ENCODE measurements at places on chromosomes 16 and 17.

DNA sequence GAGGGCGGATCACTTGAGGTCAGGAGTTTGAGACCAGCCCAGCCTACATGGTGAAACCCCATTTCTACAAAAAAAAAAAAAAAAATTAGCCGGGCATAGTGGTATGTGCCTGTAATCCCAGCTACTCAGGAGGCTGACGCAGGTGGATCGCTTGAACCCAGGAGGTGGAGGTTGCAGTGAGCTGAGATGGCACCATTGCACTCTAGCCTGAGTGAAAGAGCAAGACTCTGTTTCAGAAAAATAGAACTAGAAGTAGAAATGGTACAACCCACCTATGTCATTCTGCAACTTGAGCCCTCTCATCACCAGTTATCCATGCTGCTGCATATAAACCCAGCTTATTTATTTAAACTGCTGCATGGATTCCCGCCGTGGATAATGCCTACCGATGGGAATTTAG is 1.6 kb downstream of the SCNN1B start:
- no peak for DNase-seq

- DNase-seq: no peak
Observed at GRCh38 chr17:55320594-55321426, 56.0 kb downstream of the HLF start.

GRCh38 chr16:85227084-85227945 is 115.0 kb upstream of the CIBAR2 start:
- DNase-seq: no peak

DNA sequence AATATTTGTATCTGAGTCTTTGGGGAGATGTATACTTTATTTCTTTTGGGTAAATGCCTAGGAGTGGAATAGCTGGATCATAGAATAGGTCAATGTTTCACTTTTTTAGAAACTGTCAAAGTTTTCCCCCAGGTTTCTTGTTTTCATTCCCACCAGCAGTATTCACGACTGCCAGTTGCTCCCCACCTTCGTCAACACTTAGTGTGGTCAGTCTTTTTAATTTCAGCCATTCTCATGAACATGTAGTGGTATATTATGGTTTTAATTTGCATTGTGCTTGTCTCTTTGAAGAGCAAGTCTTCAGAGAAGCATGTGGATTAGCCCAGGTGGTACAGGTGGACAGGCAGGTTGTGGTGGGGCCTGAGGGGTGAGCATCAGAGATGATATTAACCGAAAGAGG is 53.8 kb downstream of the TEKT5 start:
- DNase-seq: no peak

- no peak for DNase-seq
Observed at GRCh38 chr17:4368341-4368740, 1.9 kb upstream of the UBE2G1 start.

GRCh38 chr17:34578656-34579016 is 746 bp upstream of the TMEM132E start:
- DNase-seq: no peak

GRCh38 chr16:20799599-20799998 is 6.7 kb downstream of the ERI2 start:
- no peak for DNase-seq

- no peak for DNase-seq
Observed at GRCh38 chr17:47281216-47281615, 27.6 kb downstream of the ITGB3 start.

- no peak for DNase-seq
Observed at GRCh38 chr16:80664786-80665185, 124.0 kb downstream of the DYNLRB2 start.

DNA sequence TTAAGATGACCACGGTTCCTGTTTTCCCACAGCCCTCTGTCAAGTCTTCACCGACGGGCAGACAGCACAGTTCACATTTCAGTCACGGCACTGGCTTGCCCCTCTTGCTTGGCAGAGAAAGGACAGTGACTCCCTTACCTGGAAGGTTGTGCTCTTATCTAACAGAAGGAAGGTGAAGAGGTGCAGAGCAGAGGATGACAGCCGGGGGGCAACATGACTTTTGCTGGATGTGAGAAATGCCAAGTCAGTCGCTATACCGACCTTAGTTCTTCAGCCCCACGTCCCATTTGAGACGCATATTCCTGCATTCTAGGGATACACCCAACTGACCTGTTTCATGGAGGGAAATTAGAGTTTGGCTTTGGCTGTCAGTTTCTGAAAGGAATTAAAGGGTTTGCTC is 492.3 kb downstream of the NPIPA7 start:
- DNase-seq: no peak

DNA sequence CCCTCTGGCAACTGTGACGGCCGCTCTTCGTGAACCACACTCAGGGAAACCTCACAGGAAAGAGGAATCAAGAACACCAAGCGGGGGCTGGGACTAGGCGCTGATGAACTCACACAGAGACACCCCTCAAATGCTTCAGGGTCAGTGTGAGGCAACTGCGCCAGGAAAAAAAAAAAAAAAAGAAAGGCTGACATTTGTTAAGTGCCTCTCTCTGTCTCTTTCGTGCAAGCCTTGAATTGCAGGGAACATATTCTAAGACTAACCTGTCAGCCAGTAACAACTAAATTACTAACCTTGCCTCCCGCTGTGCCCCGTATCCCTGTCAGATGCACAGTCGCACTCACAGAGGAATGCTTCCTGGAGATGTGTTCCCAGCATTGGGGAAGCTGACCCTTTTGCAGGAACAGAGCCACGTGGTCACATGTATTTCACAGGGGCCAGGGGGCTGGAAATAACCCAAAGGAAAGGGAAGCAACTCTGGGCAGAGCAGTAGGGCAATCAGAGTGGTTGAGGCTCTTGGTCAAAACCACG is 247.8 kb downstream of the XYLT1 start:
- no peak for DNase-seq

DNA sequence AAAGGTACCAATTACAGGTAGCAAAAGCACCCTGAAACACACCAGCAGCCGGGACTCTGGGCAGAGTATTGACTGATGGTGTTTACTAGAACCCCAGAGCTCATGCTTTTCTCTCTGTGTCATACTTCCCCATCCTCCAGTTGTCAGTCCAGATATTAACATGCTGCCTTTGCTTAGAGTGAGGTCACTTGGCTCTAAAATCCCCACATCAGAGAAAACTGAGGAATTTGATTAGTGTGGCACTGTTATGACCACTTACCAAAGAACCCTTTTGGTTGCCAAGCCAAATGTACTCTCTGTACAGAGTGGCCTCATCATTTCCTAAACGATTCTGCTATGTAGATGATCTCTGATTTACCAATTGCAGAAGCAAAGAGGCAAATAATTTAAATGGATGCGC is 80.4 kb downstream of the ABCC12 start:
- DNase-seq: no peak

DNA sequence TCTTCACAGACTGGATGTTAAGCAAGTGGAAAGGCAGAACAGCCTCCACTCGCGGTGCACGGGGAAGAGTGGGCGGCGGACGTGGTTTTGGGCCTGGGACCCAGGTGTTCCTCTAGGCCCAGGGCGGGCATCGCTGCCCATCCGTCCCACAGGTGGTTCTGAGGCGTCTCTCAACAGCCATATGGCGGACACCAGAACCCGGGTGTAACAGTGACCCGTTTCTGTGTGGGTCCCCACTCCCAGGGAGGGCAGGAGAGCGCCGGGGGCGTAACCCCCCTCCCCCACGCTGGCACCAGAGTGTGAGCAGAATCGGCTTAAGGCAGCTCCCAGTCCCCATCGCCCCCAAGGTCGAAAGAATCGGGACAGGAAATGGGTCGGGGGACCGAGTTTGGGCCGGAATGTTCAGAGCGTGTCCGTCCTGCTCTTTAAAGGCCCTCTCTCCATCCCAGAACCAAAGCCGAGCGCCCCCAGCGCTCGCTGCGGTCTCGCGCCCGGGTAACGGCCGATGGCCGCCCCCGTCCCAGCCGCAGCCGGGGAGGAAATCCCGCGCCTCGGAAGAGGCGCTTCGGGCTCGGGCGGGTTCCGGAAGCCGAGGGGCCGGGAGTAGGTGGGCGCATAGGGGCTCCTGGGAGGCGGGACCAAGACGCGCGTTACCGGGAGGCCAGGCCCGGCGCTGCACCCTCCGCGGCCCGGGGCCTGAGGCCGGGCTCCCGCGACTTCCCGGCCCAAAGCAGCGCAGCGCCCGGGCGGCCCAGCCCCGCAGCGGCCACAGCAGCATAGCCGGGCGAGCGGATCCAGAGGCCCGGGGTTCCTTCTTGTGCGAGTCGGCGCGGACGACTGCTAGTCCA is at the start of gene TK2:
TK2 (minus strand) TSS at position 839 of the 848 bp plus-strand sequence; CDS start at position 778, 61 bp downstream.
- DNase-seq: peak; percentile 24

DNA sequence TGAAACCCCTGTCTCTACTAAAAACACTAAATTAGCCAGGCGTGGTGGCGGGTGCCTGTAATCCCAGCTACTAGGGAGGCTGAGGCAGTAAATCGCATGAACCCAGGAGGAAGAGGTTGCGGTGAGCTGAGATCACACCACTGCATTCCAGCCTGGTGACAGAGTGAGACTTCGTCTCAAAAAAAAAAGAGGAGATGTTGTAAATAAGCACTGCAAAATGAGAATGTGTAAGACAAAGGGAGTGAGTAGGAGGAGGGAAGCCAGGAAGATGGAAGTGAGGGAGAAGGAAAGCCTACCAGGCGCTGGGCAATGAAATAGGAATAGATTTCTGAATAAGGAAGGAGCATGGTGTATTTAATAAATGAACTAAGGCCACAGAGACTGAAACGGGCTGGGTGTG is 8.7 kb upstream of the PRPF8 start:
- DNase-seq: no peak

DNA sequence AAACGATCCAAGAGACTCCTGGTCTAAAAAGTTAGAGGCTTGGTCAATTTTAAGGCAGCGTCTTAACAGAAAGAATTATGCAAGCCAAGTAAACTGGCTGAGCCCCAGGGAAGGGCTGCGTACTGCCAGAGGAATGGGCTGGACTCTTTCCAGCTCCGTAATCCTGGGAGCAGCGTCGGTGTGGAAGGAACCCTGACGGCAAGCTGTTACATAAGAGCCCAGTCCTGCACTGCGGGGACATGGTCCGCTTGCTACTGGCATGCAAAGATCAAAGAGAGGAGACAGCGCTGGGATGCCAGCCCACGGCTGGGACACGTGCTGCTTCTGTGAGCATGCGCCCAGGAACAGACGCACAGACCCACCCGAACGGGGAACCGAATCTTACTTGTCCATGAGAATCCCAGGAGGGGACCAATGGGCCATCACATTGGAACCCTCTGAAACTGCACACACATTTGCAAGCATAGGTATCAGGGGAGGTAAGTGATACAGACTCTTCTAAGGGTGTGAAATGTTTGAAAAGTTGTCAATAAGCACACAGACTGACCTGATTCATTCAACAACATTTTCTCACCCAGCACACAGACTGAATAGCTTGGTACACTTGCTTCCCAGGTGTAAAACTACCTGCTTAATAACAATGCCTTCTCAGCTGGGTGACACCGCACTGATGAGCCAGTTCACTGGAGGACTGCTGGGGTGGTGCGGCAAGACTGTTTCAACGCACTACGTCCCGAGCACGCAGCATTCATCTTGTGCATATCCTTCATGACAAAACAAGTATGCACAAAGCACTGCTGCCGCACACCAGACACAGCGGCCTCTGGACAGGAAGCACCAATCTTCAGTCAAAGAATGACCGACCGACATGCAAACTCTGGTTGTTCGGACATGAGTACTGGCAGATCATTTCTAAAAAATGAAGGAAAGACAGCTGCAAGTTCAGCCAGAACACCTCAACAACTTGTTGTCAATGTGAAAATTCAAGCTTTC is 94.9 kb downstream of the ANKRD11 start:
- no peak for DNase-seq

DNA sequence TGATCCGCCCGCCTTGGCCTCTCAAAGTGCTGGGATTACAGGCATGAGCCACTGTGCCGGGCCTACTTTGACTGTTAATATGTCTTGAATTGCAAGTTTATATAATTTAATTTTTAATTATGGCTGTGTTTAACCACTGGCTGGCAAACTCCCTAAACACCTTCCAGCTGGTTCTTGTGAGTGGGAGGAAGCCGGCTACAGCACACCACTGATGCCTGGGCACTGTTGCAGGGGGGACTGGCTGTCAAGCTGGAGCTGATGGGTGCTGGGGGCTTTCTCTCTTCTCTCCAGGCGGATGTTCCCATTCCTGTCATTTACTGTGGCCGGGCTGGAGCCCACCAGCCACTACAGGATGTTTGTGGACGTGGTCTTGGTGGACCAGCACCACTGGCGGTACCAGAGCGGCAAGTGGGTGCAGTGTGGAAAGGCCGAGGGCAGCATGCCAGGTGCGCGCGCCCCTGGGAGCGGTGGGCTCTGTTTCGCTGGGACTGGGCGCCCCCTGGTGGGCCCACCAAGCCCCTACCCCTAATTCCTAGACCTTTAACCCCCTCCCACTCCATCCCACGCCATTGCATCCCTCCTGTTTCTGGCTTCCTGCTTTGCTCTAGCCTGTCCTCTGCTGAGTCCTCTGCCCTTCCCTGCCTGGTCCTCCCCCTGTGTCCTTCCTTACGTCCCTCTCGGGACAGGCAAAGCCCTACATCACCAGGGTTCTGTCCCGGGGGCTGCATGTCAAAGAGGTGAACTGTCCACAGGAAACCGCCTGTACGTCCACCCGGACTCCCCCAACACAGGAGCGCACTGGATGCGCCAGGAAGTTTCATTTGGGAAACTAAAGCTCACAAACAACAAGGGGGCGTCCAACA is 9.5 kb downstream of the TBX21 start:
- peak; percentile 45 for DNase-seq

DNA sequence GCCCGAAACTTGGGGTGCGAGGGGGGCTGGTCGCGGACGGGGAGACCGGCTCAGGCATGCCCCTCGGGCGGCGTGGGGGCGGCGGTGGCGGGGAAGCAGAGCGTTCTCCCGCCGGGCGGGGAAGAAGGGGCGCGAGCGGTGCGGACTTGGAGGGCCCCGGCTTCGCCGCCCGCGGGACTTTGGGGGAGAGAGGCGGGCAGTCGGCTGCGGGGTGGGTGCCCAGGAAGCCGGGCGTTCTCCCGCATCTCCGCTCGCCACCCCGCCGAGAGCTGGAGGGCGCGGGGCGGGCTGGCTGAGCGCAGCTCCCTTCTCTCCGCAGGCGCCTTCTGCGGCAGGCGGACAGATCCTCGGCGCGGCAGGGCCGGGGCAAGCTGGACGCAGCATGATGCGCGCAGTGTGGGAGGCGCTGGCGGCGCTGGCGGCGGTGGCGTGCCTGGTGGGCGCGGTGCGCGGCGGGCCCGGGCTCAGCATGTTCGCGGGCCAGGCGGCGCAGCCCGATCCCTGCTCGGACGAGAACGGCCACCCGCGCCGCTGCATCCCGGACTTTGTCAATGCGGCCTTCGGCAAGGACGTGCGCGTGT is 772 bp downstream of the NTN1 start:
- DNase-seq: no peak

DNA sequence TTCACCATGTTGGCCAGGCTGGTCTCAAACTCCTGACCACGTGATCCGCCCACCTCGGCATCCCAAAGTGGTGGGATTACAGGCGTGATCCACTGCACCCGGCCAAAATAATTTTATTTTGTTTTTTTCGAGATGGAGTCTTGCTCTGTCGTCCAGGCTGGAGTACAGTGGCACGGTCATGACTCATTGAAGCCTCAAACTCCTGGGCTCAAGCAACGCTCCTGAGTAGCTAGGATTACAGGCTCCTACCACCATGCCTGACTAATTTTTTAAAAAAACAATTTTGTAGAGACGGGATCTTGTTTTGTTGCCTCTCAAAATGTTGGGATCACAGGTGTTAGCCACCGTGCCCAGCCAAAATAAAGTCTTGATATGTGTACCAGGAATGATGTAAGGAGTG is 2.4 kb upstream of the TTLL6 start:
- DNase-seq: no peak

- no peak for DNase-seq
Observed at GRCh38 chr17:80594431-80595269, 50.0 kb downstream of the RPTOR start.

GRCh38 chr17:78448356-78448993 is 70.0 kb downstream of the PGS1 start:
- DNase-seq: no peak

GRCh38 chr17:67469208-67469980 is 92.3 kb downstream of the PITPNC1 start:
- DNase-seq: no peak

All from activated T-cell treated with anti-CD3 and anti-CD28 coated beads for 1 hour (primary cell).